Stimulated activated CD8-positive, alpha-beta memory T cell treated with anti-CD3 and anti-CD28 coated beads, Interleukin-4, amount 100 ng/mL, for 48 hours (primary cell): ENCODE measurements at places on chromosomes 1 and 21.
A peak's percentile ranks its signal among the peaks of the same experiment; 100 is the strongest.

- DNase-seq, result no peak
Measured at GRCh38 chr1:19613171-19613703, 30.9 kb upstream of the NBL1 start.

DNA sequence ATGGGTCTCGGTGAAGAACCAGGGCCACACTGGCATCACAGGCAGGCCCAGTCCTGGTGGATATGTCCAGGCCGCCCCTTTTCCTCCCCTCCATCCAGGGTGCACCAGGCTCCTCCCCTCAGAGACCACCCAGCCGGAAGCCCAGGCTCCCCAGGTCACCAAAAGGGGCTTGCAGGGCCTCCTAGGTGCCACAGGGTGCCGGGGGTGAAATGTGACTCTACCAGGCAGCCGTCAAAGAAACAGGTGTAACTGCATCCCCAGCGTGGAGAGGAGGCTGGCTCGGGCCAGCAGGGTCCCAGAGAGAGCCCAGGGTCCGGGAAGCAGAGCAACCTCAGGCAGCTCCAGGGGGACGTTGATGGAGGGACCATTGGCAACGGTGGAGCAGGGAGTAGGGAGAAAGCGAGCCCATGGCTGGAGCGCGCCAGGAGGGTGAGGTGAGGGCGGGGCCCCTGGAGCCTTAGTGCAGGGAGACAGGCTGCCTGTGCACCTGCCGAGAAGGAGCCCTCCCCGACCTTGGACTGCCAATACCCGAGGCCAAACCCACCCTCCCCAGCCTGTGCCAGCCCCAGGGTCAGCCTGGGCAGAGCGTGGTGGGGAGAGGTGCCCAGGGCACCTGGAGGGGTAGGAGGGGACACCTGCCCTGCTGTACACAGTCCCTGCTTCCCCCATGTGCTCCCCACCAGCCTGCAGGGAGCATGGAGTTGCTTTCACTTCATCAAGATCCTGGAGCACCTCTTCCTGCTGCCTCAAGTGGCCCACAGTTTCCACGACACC is 48.3 kb upstream of the POFUT2 start:
- no peak for DNase-seq

DNA sequence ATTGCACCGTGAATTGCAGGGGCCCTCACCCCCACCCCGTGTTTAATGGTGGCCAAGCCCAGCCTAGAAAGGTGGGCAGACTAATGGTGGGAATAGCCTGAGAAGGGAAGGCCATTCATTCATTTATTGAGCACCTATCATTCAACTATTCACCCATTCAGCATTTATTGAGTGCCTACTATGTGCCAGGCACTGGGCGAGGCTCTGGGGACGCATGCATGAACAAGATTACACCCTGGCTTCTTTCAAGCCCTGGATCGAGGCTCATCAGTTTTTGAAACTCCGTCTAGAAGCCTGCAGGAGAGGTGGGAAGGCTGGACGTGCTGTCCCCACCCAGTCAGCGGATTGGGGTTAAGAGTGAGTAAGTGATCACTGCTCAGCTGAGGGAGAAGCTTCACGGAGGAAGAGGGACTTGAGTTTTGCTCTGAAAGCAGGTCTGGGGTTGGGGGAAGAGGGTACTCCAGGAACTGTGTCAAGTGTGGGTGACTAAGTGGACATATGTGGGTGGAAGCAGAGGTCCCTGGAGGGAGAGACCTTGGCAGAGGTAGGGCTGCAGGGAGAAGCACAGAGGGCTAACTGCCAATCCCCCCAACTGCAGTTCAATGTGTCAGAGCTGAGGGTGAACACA is 35.6 kb downstream of the MEF2D start:
- no peak for DNase-seq

DNA sequence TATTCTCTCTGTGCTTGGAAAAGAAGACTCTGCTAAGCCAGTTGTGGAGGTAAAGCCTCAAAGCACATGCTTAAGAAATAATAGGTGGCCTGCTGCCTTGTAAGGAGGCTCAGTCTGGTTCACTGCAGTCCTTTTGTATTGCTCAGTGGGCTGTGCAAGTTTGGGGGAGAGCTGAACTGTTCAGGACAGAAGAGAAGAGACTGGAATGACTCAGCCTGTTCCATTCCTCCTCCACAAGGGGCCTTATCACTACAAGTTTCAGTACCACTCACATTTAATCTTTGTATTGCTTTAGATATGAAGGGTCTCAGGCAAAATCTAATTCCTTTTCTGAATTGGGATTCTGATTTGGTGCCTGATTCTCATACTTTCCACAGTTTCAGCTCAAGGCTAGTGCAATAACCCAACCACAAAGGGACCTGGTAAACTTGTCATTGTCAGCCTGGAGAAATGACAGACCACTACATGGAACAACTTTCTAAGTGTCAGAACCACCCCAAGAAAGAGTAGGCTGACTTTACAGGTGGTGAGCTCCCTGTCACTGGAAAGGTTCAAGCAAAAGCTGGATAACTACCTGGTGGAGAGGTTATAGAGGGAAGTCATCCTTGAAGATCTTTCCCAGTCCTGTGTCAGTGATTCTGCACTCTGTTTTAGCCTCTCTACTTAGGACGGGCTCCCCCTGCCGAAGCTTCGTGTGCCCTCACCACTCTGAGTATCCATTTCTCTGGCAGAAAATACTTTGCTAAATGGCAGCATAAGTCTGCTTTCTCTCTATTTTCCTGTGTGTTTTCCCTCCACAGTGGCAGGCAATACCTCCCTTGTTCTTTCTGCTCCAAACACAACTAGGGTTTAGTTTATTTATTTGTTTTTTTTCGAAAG is 162.9 kb upstream of the GJB5 start:
- peak; percentile 23 for DNase-seq

DNA sequence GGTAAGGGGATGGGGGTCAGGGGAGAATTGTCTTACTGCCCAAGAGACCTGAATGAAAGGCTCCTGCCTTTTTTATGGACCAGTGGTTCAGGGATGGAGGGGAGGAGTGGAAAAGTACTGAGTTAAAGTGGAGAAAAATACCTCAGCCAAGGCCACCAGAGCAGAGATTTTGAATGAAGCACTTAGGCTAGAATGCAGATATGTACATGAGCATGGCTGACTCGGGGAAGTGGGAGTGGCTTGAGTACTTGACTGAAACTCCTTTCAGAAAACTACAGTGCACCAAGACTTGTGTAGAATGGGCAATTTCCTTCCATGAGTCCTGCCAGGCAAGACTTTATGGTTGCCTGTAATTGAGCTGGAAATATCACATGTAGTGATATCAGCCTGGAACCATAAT is 429.6 kb upstream of the LRRC7 start:
- no peak for DNase-seq

- no peak for DNase-seq
Measured at GRCh38 chr1:76782809-76783208, 84.5 kb upstream of the ST6GALNAC5 start.
